ENCODE measurements at places on chromosomes 1 and 21.

- no peak for DNase-seq
These were observed 16.5 kb upstream of the PIGM start for GRCh38 chr1:160048335-160048734.

DNA sequence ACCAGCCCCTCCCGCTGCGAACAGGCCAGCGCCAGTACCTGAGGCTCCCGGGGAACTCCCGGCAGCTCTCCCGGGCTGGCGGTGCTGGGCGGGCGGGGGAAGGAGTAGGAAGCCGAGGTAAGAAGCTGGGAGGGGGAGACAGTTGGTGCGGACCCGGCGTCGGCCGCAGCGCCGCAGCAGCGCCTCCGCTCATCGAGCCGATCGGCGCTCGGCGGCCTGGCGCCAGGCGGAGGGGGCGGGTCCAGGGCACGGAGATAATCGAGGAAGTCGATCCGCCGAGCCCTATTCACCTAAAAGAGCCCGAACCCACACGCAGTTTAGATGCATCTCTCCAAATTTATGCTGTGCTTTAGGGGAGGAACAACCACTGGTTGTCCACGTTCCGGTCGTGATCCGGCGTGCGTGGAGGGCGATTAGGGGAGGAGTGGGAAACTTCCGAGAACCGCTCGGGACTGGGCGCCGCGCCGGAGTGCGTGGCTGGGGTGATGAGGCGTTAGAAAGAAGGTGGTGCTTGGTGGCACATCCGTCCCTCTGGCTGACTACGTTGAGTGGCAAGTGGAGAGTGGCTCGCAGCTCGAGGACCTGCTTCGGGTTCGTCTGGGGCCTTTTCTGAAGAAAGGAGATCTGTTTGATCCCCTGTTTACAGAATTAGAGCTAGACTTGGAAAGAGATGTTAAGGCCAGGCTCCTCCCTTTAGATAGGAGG lies at the start of gene VAMP4:
Gene VAMP4, minus strand, starts transcription at position 194 of the 705 bp plus-strand sequence. CDS start 3,651 bp downstream, outside the sequence.
- peak; percentile 76 for DNase-seq

GRCh38 chr1:9068981-9069325 lies 482 bp downstream of the SLC2A5 start:
- no peak for DNase-seq

DNA sequence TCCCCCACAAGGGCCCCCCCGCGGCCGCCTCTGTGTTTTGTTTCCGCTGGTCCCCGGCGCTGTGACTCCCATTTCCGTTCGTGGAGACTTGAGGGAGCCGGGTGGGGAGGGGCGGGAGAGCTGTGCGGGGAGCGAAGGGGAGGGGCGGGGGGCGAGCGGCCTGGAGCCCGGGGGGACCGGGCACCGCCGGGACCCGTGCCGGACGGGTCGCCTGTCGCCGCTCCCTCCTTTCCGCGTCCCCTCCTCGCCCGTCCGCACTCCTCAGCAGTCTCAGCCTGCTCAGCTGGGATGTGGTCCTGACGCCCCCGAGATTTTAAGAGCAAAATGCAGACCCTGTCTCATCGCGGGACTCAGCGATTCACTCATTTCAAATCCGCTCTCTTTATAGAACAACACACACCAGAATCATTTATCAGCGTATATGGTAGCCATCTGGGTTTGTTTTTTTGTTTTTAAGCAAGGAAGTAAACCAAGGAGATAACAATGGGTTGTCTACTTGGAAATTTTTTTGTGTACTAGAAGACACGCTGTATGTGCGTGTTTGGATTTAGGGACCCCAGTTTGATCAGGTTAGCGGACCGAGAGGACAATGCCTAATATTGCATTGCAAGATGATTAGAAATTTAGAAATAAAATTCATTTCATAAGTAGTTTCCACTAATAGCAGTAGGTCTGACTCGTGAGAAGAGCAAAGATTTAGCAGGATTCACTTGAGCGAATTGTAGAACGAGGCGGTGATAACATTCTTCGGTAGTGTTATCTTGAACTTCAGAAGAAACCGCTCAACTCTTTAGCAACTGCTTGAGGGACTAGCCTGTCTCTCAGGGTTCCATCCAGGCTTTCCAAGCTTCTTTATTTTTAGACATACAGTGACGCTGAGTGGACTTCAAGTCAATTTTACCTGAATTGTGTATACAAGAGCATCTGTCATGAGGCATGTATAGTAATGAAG lies 1.1 kb downstream of the GABPA start:
- peak; percentile 58 for DNase-seq

DNA sequence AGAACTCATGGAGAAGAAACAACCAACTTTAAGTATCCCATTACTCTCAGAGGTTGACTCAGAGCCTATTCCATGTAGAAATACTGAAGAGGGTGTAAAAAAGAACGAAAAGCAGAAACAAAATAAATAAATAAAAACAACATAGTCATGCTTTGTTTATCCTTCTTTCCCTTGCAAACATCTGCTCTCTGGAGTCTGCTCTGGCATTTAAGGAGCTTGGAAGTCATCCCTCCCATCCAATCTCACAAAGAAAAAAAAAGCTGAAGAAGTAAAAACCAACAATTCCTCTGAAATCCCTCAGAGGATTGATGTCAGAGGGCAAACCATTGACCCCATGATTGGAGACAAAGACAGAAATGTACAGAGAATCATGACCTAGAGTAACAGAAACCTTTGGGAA lies 302.6 kb upstream of the GREM2 start:
- no peak for DNase-seq

- DNase-seq = no peak
These were observed 2.6 kb upstream of the TENT5B start for GRCh38 chr1:27015260-27015659.

DNA sequence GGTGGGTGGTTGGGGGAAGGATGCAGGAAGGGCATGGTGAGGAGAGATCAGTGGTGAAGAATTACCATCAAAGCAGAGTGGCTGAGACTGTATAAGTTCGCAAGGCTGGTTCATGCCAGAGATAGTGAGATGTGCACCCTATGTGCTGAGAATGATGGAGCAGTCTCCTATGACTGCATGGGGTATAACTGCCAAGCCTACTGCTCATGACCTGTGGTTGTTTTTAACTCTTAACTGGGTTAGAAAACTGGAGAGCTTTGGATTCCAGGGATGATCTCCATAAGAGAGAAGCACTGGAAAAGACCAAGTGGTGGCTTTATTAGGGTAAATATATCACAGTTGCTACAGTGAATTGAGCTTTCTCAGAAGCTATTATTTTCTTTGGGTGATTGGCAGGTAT lies 16.2 kb downstream of the WNT2B start:
- no peak for DNase-seq

- no peak for DNase-seq
These were observed 16.1 kb downstream of the PRR9 start for GRCh38 chr1:153233448-153233847.

- no peak for DNase-seq
These were observed 48.2 kb downstream of the DDX20 start for GRCh38 chr1:111803951-111804350.

- no peak for DNase-seq
These were observed 10.4 kb upstream of the KCNK1 start for GRCh38 chr1:233603478-233603877.

GRCh38 chr1:93625582-93626327 lies 55.9 kb downstream of the BCAR3 start:
- DNase-seq = no peak

DNA sequence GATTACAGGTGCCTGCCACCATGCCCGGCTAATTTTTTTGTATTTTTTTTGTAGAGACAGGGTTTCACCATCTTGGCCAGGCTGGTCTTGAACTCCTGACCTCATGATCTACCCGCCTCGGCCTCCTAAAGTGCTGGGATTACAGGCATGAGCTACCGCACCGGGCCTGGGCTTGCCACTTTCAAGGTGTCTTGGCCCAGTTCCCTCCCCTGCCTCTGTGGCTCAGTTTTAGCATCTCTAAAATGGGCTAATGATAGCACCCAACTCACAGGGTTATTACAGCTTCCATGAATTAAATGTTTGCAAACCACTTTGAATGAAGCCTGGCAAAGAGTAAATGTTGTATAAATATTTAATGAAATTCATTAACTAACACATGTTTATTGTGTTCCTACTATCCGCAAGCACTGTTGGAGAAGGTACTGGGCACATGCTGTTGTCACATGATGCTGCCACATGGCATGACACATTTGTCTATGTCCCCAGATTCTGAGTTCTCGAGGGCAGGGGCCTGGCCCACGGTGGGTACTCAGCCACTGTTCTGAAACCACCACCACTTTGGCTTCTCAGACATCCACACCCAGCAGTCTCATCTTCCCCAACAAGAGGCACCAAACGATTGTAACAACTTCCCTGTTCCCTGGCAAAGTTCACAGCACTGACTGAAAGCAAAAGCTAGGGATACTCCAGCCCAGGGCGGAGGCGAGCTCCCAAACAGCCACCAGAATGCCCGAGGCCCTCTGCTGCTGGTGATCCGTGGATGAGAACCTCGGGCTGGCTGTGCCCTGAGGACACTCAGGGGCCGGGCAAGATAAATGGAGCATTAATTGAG lies 9.7 kb downstream of the IFFO2 start:
- DNase-seq = peak; percentile 38

GRCh38 chr1:207861442-207862177 lies 49.3 kb downstream of the CD34 start:
- DNase-seq = no peak

DNA sequence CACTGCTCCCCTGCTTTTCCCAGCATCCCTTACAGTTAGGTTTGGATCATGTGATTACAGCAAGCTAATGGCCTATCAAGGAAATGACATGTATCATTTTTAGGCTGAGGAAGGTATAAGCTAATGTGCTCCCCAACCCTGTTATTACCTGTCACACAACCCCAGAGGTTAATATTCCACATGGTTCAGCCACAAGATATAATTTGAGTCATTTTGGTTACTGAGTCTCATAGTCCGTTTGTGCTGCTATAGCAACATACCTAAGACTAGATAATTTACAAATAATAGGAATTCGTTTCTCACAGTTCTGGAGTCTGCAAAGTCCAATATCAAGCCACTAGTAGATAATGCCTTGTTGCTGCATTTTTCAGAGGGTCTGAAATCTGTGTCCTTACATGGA lies 29.1 kb upstream of the SLC16A1 start:
- DNase-seq = no peak

- DNase-seq = no peak
These were observed 5.4 kb downstream of the HMGN2 start for GRCh38 chr1:26477446-26478152.

DNA sequence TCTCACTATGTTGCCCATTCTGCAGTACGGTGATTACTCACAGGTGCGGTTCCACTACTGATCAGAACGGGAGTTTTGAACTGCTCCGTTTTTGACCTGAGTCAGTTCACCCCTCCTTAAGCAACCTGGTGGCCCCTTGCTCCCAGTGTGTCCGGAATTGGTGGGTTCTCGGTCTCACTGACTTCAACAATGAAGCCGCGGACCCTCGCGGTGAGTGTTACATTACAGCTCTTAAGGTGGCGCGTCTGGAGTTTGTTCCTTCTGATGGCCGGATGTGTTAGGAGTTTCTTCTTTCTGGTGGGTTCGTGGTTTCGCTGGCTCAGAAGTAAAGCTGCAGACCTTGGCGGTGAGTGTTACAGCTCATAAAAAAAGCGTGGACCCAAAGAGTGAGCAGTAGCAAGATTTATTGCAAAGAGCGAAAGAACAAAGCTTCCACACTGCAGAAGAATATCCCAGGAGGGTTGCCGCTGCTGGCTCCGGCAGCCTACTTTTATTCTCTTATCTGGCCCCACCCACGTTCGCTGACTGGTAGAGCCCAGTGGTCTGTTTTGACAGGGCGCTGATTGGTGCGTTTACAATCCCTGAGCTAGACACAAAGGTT lies 17.6 kb upstream of the PARP1 start:
- DNase-seq = no peak

- no peak for DNase-seq
These were observed 18.1 kb upstream of the TSPEAR start for GRCh38 chr21:44729336-44730027.

GRCh38 chr1:10608690-10609089 lies 133.9 kb downstream of the PEX14 start:
- DNase-seq = no peak

DNA sequence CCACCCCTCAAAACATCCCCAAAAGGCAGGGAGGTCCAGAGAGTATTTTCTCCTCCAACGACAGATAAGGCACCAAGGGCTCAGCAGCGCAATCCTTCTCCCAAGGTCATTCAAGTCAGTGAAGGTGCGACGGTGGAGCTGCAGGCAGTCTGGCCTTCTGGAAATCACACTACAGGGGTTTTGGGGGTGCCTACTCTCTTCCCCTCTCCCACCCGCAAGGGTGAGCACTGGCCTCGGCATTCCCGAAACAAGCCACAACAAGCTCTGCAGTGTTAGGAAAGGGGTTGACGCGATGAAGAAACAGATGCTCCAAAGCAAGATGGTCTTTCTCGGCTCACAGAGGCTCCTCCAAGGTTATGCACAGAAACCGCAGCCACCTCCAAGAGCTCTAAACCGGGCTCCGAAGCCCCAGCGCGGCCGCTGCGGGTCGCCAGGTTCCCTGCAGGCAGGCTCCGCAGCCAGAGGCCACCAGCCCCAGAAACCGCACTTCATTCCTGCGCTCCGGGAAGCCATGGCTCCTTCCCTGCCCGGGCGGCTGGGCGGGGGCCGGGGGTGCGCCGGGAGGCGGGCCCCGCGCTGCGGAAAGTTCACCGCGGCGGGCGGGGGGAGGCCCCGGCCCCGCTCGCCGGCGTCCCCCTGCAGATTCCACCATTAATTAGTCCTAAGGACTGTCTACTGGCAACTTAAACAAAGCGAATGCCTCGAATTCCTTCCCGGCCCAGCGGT lies 1.1 kb downstream of the LUZP1 start:
- no peak for DNase-seq

DNA sequence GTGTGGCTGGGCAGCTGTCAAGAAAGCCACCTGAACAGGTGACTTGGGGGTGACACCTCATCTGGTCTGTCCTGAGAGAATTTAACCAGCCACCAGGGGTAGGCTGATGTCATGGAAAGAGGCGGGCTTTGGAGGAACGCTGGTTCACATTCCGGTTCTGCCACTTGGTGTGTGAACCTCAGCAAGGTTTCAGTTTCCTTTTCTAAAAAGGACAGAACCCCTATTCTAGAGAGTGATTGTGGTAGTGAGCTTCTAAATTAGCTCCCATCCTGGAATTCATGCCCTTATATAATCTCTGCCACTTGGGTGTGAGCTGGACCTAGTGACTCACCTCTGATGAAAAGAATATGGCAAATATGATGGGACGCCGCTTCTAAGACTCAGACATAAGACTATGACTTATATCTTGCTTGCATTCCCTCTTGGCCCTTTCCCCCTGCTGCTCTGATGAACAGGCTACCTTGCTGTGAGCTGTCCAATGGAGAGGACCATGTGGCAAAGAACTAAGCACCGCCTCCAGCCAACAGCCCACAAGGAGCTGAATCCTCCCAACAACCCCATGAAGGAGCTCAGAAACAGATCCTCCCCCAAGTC lies 332.1 kb downstream of the RRAGC start:
- no peak for DNase-seq

DNA sequence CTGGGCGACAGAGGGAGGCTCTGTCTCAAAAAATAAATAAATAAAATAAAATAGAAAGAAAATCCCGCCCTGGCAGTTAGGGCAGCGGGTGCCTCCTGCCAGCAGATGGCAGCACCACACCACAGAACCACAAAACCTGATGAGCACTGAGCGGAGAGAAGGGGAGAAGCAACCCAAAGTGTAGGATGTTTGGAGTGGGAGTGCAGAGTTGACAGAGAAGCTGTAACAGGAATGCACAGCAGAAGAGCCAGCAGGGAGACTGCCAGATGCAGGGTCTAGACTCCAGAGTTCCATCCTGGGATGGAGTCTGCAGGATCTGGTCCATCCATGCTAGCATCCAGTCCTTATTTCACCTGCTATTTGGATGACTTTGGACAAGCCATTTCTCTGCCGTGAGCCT lies 29.7 kb upstream of the KIRREL1 start:
- peak; percentile 78 for DNase-seq

GRCh38 chr1:200895801-200896530 lies 1.3 kb downstream of the INAVA start:
- DNase-seq = no peak

Data from inflammatory macrophage treated with lipopolysaccharide for 1 hour (primary cell).